Stimulated activated CD4-positive, alpha-beta T cell treated with anti-CD3 and anti-CD28 coated beads, Interleukin-4, amount 100 ng/mL, for 24 hours (primary cell): ENCODE measurements at places on chromosomes 7 and 10.

DNA sequence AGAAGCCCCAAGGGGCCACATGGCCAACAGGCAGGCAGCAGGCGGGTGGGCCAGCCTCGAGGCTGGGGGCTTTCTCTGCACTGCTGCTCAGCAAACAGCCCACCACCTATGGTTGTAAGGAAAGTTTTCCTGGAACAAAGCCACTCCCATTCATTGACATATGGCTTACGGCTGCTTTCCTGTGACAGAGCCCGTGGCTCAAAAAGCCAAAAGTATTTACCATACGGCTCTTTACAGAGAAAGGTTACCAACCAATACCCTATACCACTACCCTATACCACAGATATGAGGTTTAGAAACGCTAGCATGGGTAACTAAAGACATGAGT lies 152.7 kb downstream of the MAD1L1 start:
- DNase-seq, result no peak

GRCh38 chr7:142910481-142910880 lies 23.1 kb downstream of the TRPV5 start:
- DNase-seq, result no peak

- no peak for DNase-seq
Measured at GRCh38 chr7:43735403-43735801, 6.1 kb upstream of the COA1 start.

GRCh38 chr10:7038416-7038815 lies 372.4 kb downstream of the SFMBT2 start:
- DNase-seq, result no peak
